ENCODE measurements at places on chromosomes 2 and 18. TPM values are rescaled to one million over a fixed set of nuclear protein-coding genes. Genes with fewer than 3 reads are reported as not detected.

- no peak overlapping the region for H3K4me3 ChIP-seq
- no peaks in the 10 kb centered on the region for H3K27me3 ChIP-seq
- no peaks in the 10 kb centered on the region for H3K4me1 ChIP-seq
- DNase-seq, result no peak
- no peaks in the 10 kb centered on the region for H3K36me3 ChIP-seq
Observed at GRCh38 chr2:202005272-202005887, 28.3 kb upstream of the FZD7 start.

GRCh38 chr2:217047631-217048030 is 187.8 kb upstream of the TNP1 start:
- no peaks in the 10 kb centered on the region for H3K4me1 ChIP-seq
- H3K4me3 ChIP-seq, result no peak overlapping the region
- H3K27ac ChIP-seq, result no peak overlapping the region
- no peaks in the 10 kb centered on the region for H3K36me3 ChIP-seq
- DNase-seq, result no peak

DNA sequence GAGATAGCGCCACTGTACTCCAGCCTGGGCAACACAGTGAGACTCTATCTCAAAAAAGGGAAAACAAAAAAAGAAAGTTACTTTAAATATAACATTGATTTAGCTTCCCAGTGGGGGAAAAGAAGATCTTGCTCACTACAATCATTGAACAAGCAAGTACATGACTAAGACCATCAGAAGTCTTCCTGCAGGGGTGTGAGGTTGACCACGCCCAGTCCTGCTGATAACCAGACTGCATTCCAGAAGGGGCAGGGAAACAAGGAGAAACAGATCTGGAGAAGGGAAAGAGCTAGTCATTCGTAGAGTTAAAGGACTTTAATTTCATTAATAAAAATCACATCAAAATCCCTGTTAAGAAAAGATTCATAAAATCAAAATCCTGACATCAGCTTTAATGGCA is 77.5 kb downstream of the EPHA4 start:
- H3K4me1 ChIP-seq, result no peaks in the 10 kb centered on the region
- no peak for DNase-seq
- no peaks in the 10 kb centered on the region for H3K27me3 ChIP-seq
- no peaks in the 10 kb centered on the region for H3K36me3 ChIP-seq
- no peak overlapping the region for H3K4me3 ChIP-seq
- no peak overlapping the region for H3K27ac ChIP-seq

GRCh38 chr2:164739966-164740365 is 101.7 kb downstream of the COBLL1 start:
- no peaks in the 10 kb centered on the region for H3K27me3 ChIP-seq
- no peaks in the 10 kb centered on the region for H3K36me3 ChIP-seq
- H3K4me3 ChIP-seq, result no peak overlapping the region

GRCh38 chr2:72770879-72771461 is 54.9 kb downstream of the EXOC6B start:
- DNase-seq, result no peak
- no peaks in the 10 kb centered on the region for H3K27me3 ChIP-seq

- no peaks in the 10 kb centered on the region for H3K36me3 ChIP-seq
- no peak overlapping the region for H3K27ac ChIP-seq
Observed at GRCh38 chr2:138277062-138277461, 224.5 kb upstream of the SPOPL start.

GRCh38 chr18:71036783-71037182 is 747.9 kb downstream of the SOCS6 start:
- no peak overlapping the region for H3K4me3 ChIP-seq
- DNase-seq, result no peak
- H3K36me3 ChIP-seq, result no peaks in the 10 kb centered on the region
- H3K4me1 ChIP-seq, result no peaks in the 10 kb centered on the region
- H3K27me3 ChIP-seq, result no peaks in the 10 kb centered on the region
- H3K27ac ChIP-seq, result no peak overlapping the region

GRCh38 chr2:228703152-228703551 is 521.7 kb upstream of the SPHKAP start:
- no peaks in the 10 kb centered on the region for H3K36me3 ChIP-seq
- no peak overlapping the region for H3K4me3 ChIP-seq
- DNase-seq, result no peak

- no peak overlapping the region for H3K4me3 ChIP-seq
- DNase-seq, result no peak
- no peaks in the 10 kb centered on the region for H3K4me1 ChIP-seq
Observed at GRCh38 chr2:117085256-117085655, 729.2 kb upstream of the DDX18 start.

The UGT1A4 gene
- not detected for total RNA-seq

The MC5R gene
- total RNA-seq, result not detected

The NT5C1B gene
- not detected for total RNA-seq

The MOGAT1 gene
- 0.98 TPM for total RNA-seq

The MBD1 gene
- total RNA-seq, result 51.2 TPM

The NT5DC4 gene
- not detected for total RNA-seq

Data from breast epithelium (tissue), 4 donors.